ENCODE measurements at places on chromosomes 2 and 18.

DNA sequence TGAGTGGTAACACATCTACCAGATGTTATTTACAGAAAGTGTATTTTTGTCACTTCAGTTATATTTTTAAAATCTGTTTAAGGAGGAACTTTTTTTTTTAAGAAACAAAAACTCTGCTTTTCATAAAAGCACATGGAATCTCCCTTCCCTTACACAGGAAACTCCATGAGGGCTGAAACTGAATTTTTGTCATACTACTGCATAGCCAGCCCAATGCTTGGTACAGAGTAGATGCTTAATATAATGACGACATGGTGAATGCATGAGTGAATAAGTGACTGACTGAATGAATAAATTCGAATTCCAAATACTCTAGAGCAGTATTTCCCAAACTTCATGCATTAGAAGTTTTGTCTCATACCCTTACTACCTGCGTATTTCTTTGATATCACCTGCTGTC, 86.5 kb downstream of the ROCK2 start:
- no peak for DNase-seq

- DNase-seq, result no peak
Observed at GRCh38 chr2:43075811-43076585, 150.4 kb downstream of the ZFP36L2 start.

GRCh38 chr2:9274701-9275343, 68.2 kb downstream of the ASAP2 start:
- DNase-seq, result no peak

GRCh38 chr2:187532333-187533120, 21.7 kb downstream of the TFPI start:
- DNase-seq, result no peak

GRCh38 chr18:36518839-36519238, 221.3 kb downstream of the FHOD3 start:
- DNase-seq, result no peak

GRCh38 chr2:165149439-165149838, 54.4 kb downstream of the SCN3A start:
- no peak for DNase-seq

DNA sequence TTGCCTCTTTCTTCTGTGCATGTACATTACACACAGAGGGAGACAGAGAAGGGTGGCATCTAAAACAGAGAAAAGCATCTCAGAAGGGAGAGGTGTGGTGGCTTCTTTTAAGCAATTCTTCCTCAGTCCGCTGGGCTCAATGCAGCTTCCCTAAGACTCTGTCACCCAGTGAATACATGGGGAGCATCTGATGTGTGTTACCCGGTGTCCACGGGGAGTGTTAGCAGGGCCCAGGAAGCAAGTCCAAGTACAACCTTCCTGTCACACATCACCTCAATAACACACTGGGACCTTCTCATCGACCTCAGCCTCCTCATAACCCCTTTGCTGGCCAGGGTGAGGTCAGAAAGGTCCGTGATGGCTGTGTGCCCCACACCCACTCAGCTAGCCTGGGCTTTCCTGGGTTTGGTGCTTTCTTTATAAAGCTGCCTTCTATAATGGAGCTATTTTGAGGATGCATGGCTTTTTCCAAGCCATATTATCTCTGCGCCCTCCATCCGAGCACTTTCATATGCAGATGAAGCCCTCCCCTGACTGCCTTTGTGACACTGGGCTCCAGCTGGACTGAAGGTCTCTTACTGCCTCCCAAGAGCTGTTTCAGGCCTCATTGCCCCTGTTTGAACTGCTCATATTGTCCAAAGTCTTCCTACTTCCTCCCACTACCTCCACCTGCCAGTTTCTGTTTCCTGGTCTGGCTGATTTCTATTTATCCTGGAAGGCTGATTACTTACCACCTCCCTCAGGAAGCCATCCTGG, 21.4 kb downstream of the TNFRSF11A start:
- DNase-seq, result no peak

DNA sequence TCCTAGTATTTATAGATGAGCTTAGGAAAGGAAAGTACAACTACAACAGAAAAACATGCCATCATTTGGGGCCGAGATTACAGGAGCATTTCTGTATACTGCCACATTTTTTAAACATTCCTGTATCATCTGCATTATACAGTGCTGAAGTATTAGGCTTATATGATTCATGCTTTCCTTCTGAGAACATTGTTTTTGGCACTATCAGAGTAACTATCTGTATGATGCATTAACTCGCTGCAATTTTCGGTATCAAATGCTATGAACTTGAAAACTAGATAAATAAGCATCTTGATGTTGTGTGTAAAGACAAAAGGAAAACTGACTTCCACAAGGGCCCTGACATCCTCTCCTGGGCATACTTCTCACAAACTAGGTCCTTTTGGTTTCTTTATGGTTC, 102.0 kb downstream of the RIT2 start:
- DNase-seq, result no peak

- DNase-seq, result no peak
Observed at GRCh38 chr2:170929686-170930050, 615 bp downstream of the GORASP2 start.

DNA sequence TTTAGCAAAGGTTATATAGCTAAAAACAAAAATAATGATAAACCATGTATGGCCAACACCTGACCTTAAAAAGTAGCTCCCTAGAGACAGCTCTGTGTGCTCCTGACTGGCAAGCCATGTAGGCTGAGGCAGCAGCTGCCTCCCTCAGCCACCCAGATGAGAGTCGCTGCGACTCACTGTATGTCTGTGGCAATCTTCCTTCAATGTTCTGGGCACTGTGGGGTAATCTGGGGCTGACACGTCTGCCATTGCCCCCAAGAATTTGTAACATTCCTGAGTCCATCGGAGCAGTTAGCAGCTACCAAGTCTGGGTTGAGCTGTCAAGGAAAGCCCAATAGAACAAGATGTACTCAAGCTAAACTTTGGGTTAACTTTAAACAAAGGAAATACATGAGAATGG, 106.4 kb upstream of the DAPL1 start:
- DNase-seq, result no peak

GRCh38 chr2:109670556-109671411, 56.6 kb downstream of the SOWAHC start:
- no peak for DNase-seq
